ENCODE measurements at places on chromosomes 2 and 18.

GRCh38 chr2:17584689-17585088, 44.2 kb downstream of the VSNL1 start:
- DNase-seq: no peak

GRCh38 chr2:76867854-76868253, 654.3 kb downstream of the LRRTM4 start:
- DNase-seq: no peak

GRCh38 chr2:66435549-66435875, 587 bp downstream of the MEIS1 start:
- DNase-seq: no peak

- no peak for DNase-seq
Measured at GRCh38 chr2:50606860-50607259, 425.1 kb downstream of the NRXN1 start.

DNA sequence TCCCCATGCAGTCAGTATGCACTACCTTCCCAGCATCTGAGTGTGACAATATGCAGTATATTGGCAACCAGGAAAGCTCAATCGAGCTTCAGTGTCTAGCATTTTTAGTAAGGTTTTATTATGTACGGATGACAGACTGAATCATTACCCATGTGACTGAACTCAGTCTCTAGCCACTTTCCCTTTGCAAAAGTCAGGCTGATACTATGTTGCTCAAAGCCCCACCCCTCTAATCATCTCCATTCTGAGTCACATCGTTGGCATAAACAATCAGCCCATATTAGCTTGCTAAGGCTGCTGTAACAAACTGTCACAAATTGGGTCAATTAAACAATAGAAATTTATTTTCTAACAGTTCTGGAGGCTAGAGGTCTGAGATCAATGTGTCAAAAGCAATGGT, 25.8 kb upstream of the SRD5A2 start:
- no peak for DNase-seq

GRCh38 chr2:24929230-24929629, 9.2 kb upstream of the ADCY3 start:
- DNase-seq: no peak

DNA sequence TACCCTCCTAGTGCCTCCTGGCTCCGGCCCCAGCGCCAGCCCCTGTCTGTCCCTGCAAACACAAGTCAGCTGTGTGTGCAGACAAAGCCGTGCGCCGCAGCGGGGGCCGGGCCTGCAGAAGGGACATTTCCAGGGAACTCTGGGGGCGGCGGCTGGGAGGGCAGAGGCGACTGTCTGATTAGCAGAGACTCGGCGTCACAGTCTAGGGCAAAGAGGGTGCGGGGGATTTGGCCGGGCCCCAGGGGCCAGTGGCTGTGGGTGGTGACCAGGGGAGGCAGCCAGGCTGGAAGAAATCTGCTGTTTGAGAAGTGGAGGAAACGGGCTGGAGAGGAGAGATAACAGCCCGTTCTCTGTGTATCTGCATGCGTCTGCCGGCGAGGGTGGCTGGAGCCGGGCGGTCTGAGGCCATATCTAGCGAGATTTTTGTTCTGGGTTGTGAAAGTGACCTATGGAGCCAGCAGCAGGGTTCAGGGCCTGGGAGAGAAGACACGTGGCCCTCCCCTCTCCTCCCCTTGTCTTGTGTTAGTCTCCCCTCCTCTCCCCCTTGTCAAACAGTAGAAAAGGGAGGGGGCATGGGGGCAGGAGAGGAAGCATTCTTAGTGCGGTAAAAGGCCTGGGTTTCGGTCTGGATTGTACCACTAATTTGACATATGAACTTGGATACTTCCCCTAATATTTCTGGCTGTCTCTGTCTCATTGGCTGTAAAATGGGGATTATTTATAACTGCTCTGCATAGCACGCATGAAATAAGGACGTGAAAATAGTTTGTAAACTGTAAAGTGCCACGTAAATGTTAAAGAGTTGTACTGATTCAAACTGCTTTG, 169.4 kb downstream of the SMAD7 start:
- peak; percentile 84 for DNase-seq

- no peak for DNase-seq
Measured at GRCh38 chr18:48553236-48553635, 14.4 kb downstream of the CTIF start.

GRCh38 chr2:204863336-204863735, 318.1 kb downstream of the PARD3B start:
- no peak for DNase-seq

DNA sequence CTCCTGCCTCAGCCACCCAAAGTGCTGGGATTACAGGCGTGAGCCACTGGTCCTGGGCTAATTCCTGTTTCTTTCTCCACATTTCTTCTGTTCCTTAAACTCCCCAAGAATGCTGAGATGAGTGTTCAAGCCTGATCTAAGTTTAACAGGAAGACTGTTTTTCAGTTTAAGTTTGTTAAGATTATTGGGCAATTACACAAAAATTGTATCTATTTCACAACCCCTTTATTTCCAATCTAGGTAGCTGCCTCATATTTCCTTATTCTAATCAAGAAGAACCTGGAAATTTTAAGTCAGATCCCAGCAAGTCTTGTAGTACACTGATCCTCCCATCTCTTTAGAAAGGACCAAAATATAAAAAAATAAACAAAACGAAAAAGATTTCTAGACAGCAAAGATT, 11.7 kb downstream of the SFT2D3 start:
- DNase-seq: no peak

DNA sequence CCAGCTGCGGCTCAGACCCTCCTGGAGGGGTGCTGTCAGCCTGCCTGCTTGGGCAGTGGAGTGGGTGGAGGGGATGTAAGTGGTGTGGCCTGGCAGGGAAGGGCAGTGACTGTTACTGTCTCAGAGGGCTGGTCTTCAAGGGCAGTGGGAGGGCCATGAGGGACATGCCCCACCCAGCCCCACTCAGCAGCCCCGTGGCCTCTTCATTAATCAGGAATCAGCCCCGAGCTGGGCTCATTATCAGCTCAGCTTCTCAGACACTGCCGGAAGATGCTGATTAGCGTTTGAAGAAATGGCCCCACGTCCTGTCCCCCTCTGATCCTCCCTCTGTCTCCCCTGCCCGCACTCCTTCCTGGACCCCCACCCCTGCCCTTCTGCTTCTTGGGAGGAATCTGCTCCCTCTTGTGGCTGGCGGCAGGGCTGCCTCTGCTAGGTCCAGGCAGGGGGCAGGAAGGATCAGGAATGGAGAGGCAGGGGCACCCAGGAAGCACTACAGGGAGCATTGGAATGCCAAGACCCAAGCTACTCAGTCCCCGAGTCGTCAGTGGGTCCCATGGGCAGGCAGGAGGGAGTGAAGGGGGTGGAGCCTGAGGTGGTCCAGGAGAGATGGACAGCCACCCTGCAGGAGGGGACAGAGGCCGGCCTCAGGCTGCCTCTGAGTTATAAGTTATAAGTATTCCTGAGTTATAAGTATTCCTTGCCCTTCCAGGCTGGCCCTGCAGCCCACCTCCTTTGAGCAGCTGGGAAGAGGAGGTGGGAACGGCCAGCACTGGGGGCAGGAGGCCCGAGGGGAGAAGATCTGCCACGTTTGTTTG, 7.0 kb downstream of the ASIC4 start:
- no peak for DNase-seq

DNA sequence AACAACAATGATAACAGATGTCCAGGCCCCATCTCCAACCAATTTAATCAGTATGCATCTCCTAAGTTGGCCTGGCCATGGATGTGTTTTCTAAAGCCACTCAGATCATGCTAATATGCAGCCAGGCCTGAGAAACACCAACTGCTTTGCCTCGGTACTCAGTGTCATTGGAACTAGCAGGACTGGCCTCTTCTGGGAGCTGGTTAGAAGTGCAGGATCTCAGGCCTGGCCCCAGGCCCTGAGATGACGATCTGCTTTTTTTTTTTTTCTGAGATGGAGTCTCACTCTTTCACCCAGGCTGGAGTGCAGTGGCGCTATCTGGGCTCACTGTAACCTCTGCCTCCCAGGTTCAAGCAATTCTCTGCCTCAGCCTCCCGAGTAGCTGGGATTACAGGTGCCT, 69.1 kb downstream of the IRS1 start:
- DNase-seq: no peak

GRCh38 chr18:51711298-51711889, 513.9 kb upstream of the MEX3C start:
- DNase-seq: no peak

DNA sequence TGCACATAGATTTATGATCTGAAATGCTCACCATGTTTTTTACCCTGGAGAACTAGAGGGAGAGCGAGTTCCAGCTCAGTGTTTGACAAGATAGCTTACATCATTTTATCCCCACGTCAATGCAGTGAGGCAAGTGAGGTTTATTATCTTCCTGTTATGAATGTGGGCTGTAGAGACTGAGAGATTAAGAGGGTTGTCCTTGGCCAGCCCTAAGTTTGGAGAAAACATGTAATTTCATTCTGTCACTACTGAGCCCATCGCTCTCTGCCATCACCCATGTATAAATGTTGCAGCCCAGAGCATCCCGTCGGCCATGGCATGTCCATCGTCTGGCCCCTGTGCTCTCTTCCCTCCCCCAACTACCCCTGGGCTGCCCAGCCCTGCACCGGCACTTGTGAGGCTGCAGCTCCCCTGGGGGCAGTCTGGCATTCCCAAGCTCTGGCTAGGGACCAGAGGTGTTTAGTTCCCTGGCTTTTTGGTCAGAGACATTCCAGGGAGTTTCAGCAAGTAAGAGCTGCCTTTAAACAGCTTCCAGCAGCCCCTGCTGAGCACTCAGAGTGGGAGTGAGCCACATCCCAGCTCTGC, 136.7 kb downstream of the ANTXR1 start:
- peak; percentile 49 for DNase-seq

DNA sequence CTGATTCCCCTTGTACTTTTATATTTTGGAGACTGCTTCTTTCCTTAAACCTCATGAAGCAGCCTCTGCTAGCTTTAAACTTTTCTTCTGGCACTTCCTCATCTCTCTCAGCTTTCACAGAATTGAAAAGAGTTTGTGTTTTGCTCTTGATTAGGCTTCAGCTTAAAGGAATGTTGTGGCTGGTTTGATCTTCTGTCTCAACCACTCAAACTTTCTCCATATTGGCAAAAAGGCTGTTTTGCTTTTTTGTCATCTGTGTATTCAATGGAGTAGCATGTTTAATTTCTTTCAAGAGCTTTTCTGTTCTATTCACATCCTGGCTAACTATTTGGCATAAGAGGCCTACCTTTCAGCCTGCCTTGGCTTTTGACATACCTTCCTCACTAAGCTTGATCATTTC, 36.3 kb upstream of the MSTN start:
- DNase-seq: no peak

GRCh38 chr2:85680707-85681371, 12.8 kb upstream of the SFTPB start:
- no peak for DNase-seq

- DNase-seq: no peak
Measured at GRCh38 chr2:46655551-46656436, 176.4 kb downstream of the TMEM247 start.

DNA sequence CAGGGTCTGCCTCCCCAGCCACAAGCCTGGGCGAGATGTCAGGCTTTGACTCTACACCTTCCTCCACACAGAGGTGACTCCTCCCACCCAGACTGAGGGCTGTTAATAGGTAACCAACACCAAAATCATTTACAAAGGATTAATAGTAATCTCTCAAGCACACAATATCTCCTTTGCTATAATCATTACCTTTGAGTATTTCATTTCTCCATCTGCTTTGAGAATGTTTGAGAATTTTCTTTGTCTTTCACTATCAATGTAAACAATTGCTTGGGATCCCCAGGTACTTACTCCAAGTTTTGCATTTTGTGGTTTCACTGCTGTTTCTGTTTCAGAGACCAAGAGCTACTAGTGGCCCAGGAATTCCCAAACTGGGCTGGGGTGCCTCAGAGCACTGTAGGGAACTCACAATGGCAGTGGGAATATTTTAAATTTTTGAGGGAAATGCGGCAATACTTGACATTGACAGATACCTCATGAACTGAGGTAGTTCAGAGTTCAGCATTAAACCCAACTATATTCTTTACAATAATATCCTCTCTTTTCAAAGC, 166.4 kb upstream of the MGAT5 start:
- DNase-seq: no peak

- no peak for DNase-seq
Measured at GRCh38 chr2:107428781-107429180, 397.9 kb upstream of the RGPD4 start.

- no peak for DNase-seq
Measured at GRCh38 chr18:28904789-28905364, 727.9 kb upstream of the CDH2 start.

- no peak for DNase-seq
Measured at GRCh38 chr2:226631671-226632070, 167.9 kb downstream of the IRS1 start.

DNA sequence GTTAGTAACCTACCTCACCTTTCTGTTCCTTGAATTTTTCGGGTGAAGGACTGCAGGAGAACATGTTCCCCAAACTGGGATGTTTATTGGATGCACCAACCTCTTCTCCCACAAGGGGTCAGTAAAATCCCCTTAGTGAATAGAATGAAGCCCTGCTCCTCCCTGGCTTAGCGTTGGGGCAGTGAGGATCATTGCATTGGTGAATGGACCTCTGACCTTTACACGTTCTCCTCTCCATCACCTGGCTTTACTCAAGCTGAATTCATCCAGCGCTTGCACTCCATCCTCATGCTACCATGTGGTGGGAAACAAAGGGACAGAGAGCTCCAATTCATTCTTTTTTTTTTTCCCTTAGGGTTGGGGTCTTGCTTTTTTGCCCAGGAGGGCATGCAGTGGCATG, 157.2 kb downstream of the MIB1 start:
- DNase-seq: no peak

DNA sequence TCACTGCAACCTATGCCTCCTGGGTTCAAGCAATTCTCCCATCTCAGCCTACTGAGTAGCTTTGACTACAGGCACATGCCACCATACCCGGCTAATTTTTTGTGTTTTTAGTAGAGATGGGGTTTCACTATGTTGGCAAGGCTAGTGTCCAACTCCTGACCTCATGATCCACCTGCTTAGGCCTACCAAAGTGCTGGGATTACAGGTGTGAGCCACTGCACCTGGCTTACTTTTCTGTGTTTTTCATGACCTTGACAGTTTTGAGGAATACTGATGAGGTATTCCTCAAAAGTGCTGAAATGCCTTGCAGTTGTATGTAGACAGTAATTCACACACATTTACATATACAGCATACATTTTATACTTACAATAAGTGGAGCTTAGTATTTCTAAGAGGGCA, 126.1 kb downstream of the PHLPP1 start:
- DNase-seq: no peak

DNA sequence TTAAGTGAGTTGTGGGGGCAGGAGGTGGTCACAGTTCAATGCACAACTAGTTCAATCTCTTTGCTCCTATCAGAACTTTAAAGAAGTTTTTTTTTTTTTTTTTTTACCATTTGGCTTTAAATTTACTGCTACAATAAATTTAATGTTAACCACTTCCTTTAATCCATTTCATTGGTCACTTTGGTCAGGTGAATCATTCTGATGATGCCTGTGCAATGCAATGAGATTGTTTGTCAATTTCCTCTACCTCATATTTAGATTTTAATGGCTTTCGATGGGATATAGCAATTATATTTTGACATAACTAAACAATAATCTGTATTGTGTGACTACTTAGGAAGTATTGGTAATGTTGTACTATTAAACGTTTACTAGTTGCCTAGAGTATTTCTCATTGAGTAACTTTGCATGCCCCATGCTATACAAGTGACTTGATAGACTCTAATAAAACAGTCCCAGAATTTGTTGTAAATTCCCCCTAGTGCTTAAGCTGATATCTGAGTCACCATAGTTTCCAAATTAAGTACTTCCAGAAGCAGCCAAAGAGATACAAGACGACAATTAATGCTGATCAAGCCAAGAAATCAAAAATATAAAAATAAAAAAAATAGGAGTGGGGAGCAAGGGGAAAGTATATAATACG, 52.9 kb upstream of the SERPINB2 start:
- DNase-seq: no peak

- no peak for DNase-seq
Measured at GRCh38 chr2:175353275-175353674, 171.8 kb upstream of the ATP5MC3 start.

Measured in right hindlimb (tissue), 1 donor.